ENCODE measurements at places on chromosomes 11 and 22.

DNA sequence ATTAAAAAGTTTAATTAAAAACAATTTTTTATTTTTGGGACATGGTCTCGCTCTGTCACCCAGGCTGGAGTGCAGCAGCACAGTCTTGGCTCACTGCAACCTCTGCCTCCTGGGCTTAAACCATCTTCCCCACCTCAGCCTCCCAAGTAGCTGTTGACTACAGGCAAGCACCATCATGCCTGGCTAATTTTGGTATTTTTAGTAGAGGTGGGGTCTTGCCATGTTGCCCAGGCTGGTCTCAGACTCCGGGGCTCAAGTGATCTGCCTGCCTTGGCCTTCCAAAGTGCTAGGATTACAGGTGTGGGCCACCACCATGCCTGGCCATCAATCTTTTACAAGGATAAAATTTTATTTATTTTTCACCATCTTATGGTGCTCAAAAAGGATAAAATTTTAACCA lies 43.3 kb upstream of the PHOX2A start:
- no peak for DNase-seq

- DNase-seq: no peak
These were observed 17.2 kb upstream of the OR5B21 start for GRCh38 chr11:58525037-58525614.

GRCh38 chr11:8005556-8005955 lies 18.4 kb downstream of the EIF3F start:
- no peak for DNase-seq

DNA sequence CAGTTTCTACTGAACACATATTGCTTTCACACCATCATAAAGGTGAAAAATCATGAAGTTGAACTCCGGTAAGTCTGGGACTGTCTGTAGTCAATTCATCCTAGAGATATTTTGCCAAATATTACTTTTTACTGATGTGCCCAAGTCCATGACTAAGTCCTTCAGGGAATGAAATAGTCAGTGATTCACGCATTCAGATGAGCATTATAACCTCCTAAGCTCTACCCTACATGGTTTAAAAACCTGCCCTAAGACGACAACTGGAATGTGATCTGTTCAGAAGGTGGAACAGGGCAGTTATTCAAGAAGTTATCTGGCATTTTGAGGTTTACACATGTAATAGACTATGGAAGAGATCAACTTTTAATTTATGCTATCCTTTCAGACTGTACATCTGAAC lies 125.6 kb downstream of the TRPC6 start:
- DNase-seq: no peak

GRCh38 chr11:17528181-17528691 lies 16.0 kb downstream of the USH1C start:
- peak; percentile 44 for DNase-seq

DNA sequence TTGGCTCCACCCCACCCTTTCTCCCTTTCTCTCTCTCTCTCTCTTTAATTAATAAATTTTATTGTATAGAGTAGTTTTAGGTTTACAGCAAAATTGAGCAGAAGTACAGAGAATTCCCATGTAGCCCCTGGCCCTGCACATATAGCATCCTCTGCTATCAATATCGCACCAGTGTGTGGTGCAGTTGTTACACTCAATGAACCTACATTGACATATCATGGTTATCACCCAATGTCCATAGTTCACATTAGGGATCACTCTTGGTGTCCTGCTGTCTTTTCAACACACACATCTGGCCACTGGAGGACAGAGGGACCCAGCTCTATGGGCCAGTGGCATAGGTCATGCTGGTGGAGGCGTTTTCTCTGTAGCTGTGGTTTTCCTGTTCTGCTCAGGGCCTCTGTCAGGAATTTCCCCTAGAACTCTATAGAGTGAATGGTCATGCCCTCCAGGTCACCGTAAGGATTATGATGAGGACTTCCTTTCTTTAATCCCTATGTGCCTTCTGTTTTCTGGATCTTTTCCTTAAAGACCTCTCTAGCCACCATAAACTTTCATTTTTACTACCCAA lies 98.2 kb upstream of the NAV2 start:
- no peak for DNase-seq

GRCh38 chr22:40911772-40912171 lies 39.4 kb upstream of the RBX1 start:
- no peak for DNase-seq

DNA sequence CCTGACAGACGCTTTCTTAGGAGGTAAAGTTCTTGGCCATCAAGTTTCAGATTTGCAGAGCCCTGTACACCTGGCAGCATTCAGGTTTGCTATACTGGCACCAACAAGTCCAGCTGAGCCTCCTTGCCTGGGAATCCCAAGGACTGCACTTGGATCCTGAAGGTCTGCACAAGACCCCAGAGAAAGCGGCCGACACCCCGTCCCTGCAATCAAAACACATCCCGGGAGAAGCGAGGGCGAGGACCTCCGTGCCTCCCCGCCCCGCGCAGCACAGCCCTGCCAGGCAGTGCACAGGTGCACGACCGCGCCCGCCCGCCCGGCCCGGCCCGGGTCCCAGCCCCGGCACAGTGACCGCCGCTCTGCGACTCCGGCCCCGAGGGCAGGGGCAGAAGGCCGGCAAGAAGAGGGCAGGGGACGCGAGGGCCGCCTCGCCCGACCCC lies 559 bp downstream of the MRTFA start:
- no peak for DNase-seq

DNA sequence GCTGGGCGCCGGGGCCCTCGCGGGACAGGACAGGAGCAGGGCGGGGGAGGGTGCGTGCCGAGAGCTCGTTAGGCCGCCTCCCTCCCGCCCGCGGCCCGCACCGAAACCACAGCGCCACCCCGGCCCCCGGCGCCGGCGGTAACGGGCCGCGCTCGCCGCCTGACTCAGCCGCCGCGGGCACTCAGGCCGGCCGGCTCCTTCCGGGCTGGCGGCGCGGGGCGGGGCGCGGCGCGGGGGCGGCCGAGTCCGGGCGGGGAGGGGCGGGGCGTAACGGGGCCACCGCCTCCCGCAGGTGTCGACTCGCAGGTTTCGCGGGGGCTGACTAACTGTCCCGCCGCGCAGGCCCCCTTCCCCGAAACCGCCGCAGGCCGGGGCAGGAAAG lies at the start of gene AP5B1:
Gene AP5B1, minus strand, starts transcription at position 207 of the 382 bp plus-strand sequence. CDS start 385 bp downstream, outside the sequence.
- peak; percentile 61 for DNase-seq

- DNase-seq: no peak
These were observed 58.5 kb upstream of the TIMP3 start for GRCh38 chr22:32743046-32743445.

DNA sequence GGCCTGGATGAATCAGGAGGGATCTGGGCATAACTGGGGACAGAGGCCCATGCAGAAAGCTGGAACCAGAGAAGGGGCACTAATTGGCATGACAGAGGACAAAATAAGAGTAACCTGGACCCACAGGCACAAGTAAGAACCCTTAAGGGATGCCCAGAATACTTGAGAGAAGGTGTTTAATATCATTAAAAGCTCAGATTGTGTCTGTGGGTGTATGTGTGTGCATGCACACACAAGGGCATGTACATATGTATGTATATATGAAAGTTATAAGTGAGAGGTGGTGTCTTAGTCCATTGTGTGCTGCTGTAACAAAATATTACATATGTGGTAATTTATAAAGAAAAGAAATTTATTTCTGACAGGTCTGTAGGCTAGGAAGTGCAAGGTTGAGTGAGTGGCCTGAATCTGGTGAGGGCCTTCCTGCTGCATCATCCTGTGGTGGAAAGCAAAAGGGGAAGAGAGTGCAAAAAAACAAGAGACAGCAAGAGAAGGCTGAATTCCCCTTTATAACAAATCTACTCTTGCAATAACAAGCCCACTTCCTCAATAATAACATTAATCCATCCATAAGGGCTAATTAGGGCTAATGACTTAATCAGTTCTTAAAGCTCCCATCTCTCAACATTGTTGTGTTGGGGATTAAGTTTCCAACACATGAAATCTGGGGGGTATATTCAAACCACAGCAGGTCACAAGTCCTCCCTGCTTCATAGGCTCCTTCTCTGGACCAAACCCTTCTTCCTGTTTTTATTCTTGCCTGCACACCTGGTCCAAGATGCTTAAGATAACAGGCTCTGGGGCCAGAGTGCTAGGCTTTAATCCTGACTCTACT lies 68.3 kb upstream of the POU2AF2 start:
- no peak for DNase-seq

DNA sequence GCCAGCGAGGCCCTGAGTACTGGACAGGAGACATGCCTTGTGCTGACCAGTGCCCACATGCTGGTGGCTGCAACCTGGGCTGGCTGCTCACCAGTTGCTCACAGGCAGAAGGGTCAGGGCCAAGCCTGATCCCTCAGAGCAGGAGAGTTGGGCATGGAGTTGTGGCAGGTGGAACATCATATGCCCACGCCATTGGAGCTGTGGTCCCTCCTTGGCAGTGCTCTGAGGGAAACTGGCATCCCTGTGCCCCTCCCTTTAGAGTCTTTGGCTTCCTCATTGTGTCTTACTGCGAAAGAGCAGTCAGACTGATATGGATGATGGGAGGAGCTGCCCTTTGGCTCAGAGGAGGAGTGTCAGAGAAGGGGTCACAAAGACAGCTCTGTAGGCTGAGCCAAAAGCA lies 3.1 kb upstream of the MYEOV start:
- DNase-seq: no peak

- DNase-seq: no peak
These were observed 15.5 kb downstream of the SLC1A2 start for GRCh38 chr11:35403765-35404387.

DNA sequence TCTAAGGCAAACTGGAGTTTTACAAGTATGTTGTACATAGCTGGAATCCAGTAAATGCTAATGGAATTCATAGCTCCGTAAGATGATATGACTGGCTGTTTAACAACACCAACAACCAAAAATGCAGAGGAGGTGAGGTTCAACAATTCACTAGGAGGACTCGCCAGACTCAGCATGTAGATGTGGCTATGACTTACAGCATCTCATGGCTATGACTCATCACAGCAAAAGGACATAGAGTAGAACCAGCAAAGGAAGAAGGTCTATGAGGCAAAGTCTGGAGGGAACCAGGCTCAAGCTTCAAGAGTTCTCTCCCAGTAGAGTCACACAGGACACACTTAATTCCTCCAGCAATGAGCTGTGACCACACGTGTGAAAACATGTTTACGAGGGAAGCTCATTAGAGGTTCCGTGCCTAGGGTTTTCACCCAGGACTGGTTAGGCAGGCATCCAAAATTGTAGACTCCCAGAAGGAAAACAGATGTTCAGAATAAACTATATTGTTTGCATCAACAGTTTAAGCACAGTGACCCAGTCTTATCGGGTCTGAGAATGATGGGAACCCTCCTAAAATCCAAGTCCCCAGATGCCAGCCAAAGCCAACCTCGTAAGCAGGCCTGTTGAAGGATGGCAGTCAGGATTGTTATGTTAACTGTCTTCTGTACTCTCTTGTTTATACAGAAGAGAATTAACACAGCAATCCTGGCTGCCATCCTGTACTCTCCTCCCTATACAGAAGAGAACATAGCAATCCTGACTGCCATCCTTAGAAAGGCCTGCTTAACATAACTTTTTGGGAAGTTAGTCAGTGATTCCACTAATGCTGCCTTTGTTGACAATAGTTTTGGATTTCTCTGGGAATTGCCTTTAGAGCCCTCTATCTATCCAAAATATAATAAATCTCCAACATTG lies 116.6 kb downstream of the LARGE1 start:
- DNase-seq: no peak

DNA sequence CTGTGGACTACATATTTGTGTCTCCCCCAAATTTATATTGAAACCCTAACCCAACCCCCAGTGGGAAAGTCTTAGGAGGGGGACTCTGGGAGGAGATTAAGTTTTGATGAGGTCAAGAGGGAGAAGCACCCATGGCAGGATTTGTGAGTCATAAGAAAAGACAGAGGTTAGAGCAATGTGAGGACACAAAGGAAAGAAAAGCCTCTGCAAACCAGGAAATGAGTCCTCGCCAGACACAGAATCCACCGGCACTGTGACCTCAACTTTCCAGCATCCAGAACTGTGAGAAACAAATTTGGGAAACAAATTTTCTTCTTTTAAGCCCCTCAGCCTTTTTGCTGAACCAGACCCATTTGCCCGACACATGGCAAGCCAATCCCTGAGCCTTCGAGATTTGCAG lies 397.0 kb downstream of the NTM start:
- no peak for DNase-seq

GRCh38 chr11:130470832-130471706 lies 22.6 kb downstream of the ADAMTS15 start:
- DNase-seq: no peak

DNA sequence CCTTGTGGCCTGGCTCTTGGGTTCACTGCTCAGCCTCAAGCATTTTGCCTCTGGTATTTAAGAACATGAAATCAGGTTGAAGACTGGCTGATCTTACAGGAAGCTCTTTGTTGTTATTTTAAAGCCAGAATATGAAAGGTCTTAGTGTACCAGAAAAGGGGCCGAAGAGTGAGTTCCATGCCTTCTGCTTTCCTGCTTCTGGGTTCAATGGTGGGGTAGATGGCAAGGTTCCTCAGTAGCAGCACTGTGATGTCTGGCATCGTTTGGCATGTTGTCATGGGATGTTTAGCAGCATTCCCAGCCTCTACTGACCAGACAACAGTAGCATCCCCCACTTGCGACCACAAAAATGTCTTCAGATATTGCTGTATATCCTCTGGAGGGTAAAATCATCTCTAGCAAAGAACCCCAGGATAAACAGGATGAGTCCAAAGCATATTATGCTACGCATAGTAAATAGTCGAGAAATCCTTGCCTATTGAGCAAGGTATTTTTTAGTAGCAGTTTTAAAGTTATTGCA lies 2.4 kb downstream of the VPS26B start:
- DNase-seq: no peak

- DNase-seq: no peak
These were observed 2.6 kb upstream of the ME3 start for GRCh38 chr11:86675017-86675416.

DNA sequence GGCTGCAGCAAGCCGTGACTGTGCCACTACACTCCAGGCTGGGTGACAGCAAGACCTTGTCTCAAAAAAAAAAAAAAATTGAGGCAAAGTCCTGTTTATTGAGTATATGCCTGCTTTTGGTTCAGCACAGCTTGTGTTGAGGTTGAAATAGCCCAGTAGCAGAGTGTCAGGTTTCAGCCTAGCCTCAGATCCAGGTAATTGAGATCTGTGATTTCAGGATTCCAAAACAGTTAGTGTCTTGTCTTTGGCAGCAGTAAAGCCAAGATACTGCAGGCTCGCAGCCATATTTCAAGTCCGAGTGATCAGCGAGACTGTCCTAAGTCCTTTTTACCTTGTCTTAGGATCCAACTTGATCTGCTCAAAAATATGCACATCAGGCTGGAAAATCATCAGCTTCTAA lies 27.0 kb downstream of the CUL5 start:
- DNase-seq: no peak

GRCh38 chr11:67300256-67300755 lies 3.0 kb upstream of the SSH3 start:
- DNase-seq: no peak
